Stimulated activated CD8-positive, alpha-beta memory T cell treated with anti-CD3 and anti-CD28 coated beads, Interleukin-4, amount 100 ng/mL, for 1 hour (primary cell): ENCODE measurements at places on chromosomes 2 and 18.

DNA sequence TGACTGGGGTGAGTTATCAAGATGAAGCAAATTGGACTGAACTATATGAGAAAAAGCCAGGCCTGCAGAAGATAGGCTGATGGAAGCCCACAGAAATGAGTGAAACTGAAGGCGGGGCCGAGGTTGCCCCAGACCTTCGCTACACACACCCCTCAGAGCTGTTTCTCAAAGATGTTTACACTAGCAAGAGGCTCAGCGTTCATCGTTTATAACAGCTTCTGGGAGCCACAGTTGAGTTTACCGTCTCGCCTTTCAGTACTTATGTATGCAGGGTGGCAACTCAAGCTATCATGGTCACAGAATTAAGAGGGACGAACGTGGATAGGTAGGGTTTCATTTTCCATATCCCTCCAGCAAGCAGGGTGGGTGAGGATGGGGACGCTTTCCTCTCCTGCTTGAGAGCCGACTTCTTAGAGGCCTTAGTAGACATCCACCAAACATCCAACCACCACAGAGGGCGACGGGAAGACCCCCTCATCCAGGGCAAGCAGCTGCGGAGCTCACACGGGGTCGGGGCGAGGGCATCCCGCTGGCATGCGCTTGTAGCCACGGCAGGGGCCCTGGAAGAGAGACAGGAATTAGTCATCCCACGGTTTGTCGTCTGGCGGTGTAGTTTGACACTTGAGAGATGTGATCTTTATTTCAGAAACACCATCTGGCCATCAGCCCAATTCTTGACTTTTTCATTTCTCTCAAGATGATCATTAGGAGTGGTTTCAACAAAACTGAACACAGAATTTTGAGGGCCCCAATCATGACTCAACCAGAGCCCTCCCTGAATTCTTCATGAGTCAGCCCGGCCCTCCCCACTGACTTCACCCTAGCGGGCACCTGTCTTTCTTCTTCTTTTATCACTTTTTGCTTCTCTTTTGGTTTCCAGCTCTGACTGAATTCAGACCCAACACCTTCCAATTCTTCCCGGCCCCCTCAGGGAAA, 109.1 kb upstream of the CTDP1 start:
- no peak for DNase-seq

DNA sequence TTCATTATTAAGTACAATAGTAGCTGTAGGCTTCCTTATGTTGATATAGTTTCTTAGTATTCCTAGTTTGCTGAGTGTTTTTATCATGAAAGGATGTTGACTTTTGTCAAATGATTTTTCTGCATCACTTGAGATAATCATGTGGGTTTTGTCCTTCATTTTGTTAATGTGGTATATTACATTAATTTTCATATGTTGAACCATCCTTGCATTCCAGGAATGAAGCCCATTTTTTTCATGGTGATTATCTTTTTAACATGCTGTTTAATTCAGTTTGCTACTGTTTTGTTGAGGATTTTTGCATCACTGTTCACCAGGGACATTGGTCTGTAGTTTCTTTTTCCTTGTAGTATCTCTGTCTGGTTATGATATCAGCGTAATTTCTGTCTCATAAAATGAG, 82.9 kb upstream of the CNGA3 start:
- no peak for DNase-seq

DNA sequence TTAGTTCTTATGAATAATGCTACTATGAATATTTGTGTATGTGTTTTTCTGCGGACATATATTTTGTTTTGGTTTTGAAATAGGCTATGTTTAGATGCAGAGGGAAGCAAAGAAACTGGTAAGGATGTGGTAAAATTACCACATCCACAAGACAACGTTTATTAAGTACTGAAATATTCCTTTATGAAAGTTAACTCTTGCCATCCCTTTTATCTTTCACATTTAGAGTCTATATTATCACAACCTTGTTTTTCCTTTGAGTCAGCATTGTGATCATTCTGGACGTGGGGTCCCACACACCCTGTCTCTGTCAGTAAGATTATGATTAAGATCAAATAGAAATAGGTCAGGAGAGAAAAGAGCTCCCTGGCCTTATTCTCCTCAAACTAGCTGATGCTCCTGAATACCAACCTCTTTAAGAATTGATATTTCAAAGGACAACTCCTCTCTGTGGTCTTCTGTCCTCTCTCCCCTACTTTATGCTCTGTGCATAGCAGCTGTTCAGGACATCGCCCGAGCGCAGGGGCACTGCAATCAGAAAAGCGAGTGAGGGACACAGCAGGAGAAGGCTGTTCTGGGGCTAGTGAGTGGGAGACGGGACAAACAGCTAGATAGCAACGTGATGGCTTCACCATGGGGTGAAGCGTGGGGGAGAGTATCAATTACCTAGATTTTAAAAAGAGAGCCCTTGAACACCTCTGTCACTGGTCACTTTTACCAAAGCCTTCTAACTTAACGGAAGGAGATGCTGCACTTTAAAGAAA, 12.2 kb downstream of the METAP1D start:
- no peak for DNase-seq

DNA sequence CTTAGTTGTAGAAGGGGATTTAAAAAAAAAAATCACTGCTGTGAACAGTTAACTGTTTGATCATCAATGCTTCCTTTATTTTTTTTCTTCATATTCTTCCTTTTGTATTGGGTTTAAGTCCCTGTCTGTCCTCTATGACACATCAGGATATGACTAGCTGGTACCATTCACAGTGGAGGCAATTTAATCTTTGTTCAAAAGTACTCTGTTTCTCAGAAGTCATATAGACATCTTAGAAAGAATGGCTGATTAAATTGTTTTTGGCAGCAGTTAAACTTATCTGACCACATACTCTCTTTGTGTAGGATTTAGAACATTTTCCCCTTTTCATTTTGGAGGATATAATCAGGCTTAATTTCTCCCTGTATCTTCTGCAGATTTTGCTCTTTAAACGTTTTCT, 807.8 kb upstream of the CDH2 start:
- no peak for DNase-seq

GRCh38 chr18:13019301-13019700, 28.1 kb downstream of the CEP192 start:
- DNase-seq = no peak

- no peak for DNase-seq
Observed at GRCh38 chr2:43488737-43489136, 107.1 kb downstream of the THADA start.

- no peak for DNase-seq
Observed at GRCh38 chr2:45554073-45554741, 56.9 kb downstream of the SRBD1 start.

DNA sequence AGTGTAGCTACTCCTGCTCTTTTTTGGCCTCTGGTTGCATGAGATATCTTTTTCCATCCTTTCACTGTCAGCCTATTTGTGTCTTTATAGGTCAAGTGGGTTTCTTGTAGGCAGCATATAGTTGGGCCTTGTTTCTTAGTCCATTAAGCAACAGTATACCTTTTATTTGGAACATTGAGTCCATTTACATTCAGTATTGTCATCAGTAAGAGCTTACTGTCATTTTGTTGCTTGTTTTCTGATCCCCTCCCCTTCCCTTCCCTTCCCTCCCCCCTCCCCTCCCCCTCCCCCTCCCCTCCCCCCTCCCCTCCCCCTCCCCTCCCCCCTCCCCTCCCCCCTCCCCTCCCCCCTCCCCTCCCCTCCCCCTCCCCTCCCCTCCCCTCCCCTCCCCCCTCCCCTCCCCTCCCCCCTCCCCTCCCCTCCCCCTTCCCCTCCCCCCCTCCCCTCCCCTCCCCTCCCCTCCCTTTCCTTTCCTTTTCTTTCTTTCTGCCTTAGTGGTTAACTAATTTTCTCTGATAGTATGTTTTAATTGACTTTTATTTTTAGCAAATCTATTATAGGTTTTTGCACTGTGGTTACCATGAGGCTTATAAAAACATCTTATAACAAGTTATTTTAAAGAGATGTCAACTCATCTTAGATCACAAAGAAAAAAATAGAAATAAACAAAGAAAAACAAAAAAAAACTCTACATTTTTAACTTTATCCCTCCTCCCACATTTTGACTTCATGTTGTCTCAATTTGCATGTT, 13.2 kb upstream of the DCDC2C start:
- no peak for DNase-seq

DNA sequence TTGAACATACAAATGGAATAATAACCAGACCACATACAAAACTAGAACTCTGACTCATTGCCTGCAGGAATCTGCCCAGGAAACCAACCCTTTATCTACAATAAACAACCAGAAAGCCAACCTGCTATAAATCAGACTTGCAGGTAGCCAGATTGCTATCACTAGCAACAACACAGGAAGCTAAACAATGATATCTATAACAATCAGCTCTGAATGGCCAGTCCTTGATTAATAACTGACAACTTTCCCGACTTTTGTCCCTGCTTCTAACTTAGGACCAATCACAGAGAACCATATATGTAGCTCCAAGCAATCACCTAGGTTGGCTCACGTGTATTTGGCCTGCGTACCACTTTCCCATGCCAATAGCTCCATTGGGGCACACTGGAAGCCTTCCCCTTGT, 470.8 kb downstream of the RIT2 start:
- no peak for DNase-seq

- DNase-seq = no peak
Observed at GRCh38 chr2:215320679-215321078, 8.8 kb downstream of the ATIC start.

DNA sequence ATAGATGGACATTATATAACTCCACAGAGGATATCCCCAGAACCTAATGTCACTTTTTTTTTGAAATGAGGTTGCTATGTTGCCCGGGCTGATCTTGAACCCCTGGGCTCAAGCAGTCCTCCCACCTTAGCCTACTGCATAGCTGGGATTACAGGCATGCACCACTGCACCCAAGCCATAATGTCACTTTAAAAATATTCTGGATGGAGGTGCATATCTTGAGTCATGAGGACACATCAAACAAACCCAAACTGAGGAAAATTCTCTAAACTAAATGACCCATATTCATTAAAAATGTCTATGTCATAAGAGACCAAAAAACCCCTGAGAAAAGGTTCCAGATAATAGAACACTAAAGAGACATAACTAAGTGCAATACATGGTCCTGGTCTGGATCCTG, 36.3 kb downstream of the OSGEPL1 start:
- DNase-seq = no peak

DNA sequence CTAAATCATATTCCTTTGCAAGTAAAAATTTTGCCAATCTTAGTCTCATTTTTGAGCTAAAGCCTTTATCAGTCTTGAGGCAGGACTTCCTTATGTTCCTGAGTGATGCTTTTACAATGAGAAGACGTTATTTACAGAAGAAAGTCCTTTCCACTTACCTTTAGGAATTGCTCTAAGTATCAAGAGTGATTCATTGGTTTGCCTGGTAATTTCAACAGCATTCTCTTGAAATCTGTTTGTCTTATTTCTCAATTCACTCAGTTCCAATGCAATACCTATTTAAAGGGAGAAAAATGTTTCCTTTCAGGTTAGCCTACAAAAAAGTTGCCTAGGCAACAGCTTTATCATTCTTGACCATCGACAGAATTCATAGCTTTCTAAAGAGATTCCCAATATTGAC, 137.2 kb downstream of the LAMA1 start:
- no peak for DNase-seq

- no peak for DNase-seq
Observed at GRCh38 chr2:98335271-98335670, 11.0 kb upstream of the CNGA3 start.

GRCh38 chr2:172251231-172251630, 148.5 kb upstream of the DLX2 start:
- no peak for DNase-seq

GRCh38 chr2:190996338-190996946, 17.5 kb downstream of the STAT1 start:
- DNase-seq = no peak

GRCh38 chr2:227326783-227327182, 1.7 kb downstream of the MFF start:
- no peak for DNase-seq

DNA sequence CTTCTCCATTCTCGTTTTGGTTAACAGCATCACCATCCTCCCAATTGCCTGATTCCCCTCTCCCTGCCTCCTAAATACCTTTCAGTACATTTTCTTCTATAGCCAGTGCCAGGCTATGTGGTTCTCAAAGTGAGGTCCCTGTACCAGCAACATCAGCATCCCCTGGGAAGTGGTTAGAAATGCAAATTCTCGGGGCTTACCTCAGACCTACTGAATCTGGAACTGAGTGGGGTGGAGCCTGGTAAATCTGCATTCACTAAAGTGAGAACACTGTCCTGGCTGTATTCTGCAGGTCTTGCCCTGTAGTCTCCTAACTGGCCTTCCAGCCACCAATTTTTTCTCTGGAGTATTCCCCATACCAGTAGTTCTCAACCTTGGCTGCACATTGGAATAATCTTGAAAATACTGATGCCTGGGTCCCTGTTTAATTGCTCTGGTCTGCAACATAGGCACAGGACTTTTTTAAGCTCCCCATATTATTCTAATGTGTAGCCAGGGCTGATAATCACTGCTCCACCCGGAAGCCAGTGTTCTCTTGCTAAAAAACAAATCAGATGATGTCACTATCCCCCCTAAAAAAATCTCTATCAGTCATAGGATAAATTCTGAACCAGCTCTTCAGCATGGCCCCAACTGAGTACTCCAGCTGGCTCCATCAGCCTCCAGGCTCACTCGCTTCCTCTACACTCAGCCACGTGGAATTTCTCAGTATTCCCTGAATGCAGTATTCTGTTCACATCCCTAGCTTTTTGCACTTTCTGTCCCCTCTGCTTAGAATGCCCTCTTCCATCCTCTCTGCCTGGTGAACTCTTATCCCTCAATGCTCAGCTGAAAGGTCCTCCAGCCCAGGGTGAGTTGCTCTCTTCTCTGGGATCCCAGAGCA, 98.4 kb downstream of the CDK15 start:
- no peak for DNase-seq

DNA sequence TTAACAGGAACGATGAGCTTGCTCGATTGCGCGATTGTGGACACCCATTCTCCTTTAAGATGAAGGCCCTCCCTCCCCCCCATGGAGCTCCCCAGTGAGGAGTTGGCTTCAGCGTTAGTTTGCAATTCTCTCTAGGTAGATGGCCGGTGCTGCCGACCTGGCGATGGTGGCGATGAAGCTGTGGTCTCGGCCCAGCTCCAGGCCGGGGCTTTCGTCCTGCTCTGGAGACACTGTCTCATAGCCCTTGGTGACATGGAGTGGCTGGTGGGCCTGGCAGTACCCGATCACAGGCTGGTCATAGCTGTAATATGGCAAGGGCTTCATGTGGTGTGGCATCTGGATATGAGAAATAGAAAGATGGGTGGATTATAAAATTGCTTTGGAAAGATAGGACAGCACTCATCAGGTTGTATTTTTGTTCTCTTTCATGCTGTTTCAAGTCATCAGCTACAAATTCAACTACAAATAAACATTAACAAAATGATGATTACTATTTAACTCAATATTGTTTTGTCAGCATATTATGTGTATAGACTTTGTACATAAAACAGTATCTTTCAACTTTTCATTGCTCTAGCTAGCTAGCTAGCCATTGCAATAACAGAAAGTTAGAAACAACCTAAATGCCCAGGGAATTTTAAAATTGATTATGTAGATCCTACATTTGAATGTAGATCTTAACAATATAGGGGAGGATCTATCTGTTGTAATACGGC, 773.4 kb downstream of the LRRTM4 start:
- no peak for DNase-seq

DNA sequence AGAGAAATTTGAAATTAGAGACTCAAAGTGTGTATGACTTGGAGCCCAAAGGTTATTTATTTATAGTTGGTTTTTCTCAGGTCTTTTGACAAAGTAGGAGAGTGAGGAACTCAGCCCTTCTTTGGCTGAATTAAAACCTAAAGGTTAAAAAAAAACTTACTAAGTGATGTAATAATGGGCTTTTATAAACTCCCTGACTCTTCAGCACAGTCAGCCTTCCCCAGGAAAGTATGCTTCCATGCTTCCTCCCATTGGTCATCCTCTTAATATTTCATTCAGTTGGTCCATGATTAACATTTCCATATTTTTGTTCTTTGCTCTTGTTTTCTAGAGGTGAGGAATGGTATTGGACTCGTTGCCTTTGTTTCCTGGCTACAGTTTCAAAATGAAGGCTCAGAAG, 7.2 kb downstream of the ARPC2 start:
- DNase-seq = no peak
